LHCN-M2 (cell line): ENCODE measurements at places on chromosomes 3 and 15. TPM values are rescaled to one million over a fixed set of nuclear protein-coding genes. Genes with fewer than 3 reads are reported as not detected.

Gene SPESP1
- total RNA-seq, result 7.9 TPM in 2 replicates

Gene STIMATE
- 13.6 and 22.2 TPM in 2 replicates for total RNA-seq

Gene DPPA2
- total RNA-seq, result not detected in 2 replicates

Gene GPX1
- total RNA-seq, result 377 and 434 TPM in 2 replicates

Gene SAMD7
- total RNA-seq, result not detected in 2 replicates

Gene TP63
- 0.06 and 0.34 TPM in 2 replicates for total RNA-seq
